ENCODE measurements at places on chromosomes 5 and 9.

DNA sequence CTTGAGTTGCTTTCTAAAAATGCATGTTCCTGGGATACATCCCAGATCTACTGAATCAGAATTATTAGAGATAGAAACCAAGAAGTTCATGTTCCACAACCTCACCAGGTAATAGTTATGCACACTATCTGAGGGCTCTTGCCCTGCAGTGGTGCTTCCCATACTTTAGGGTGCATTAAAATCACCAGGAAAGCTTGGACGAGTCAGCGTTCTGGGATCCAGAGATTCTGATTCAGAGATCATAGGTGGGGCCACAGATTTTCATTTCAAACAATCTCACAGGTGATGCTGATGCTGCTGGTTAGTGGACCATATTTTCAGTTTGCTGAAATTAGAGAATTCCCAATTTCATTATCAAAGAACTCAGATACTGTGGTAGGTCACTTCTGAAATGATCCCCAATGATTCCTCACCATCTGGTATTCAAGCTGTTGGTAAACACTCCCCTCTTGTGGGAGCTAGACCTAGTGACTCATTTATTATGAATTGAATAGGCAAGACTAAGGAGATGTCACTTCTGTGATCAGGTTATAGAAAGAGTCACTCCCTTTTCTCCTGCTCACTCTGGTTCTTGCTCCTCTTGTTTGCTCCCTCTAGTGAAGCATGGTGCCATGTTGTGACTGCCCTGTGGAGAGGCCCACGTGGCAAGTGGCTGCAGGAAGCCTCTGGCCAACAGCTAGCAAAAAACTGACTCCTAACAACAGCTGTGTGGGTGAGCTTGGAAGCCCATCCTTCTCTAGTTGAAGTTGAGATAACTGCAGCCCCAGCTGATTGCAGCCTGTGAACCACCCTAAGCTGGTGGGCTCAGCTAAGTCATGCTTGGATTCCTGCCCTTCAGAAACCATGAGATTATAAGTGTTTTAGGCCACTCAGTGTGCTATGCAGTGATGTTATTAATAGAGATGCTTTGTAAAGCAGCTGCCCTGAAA is 59.8 kb downstream of the SH3TC2 start:
- DNase-seq: no peak

DNA sequence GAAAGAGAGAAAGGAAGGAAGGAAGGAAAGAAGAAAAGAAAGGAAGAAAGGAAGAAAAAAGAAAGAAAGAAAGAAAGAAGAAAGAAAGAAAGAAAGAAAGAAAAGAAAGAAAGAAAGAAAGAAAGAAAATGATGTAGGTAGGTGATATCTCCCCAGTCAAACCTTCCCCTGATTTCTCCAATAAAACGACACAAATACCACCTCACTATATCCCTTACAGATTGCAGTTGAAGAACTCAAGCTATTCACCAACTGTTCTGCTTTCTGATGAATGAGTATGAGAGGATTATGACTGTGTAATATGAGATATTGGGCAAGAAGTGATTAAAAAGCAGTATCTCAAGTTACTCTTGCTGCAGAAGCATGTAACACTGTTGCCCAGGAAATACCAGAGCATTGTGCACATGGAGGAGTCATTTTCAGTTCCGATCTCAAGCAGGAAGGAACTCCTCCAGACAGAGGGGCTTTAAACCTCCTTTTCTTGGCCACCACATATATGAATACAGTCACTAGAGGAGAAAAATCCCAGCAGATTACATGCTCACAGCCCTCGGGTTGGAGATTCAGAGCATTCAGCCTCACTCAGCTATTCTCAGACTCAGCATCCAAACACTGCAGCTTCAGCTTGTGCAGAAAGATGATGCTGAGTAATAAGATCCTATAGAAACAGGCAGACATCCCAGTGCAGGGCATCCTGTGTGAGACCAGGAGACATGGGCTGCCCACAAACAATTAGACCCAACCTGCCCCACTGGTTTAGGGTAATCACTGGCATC is 61.4 kb downstream of the UGCG start:
- DNase-seq: no peak

DNA sequence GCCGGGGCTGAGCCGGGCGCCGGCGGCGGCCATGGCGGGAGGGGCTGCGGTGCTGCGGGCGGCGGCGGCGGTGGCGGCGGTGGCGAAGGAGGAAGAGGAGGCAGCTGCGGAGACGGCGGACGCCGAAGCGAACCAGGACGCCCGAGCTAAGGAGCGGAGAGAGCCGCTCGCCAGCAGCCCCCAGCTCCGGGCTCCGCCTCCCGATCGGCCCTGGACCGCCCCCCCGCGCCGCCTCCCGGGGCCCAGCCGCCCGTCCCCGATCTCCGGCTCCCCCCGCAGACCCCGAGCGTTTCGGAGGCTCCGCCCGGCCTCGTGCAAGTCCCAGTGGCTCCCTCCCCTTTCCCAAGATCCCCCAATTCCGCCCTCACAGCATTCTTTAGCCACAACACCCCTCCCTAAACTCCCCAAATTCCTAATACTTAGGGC is at the start of gene ASTN2:
Gene ASTN2 (minus strand): TSS at position 152 of the 426 bp plus-strand sequence. CDS start 119 bp downstream, at position 33.
- DNase-seq: no peak

DNA sequence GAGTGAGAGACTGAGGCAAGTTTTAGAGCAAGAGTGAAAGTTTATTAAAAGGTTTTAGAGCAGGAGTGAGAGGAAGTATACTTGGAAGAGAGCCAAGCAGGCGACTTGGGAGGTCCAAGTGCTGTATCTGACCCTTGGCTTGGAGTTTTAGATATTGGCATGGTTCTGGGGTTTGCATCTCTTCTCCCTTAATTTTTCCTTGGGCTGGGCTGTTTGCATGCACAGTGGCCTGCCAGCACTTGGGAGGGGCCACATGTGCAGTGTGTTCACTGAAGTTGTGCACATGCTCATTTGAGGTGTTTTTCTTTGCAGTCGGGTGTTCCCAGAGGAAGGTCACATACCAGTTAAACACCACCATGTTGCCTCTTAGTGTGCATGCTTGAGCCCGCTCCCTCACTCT is 464.1 kb downstream of the DMRT2 start:
- no peak for DNase-seq

GRCh38 chr5:157269761-157270272 is 3.9 kb downstream of the CYFIP2 start:
- no peak for DNase-seq

DNA sequence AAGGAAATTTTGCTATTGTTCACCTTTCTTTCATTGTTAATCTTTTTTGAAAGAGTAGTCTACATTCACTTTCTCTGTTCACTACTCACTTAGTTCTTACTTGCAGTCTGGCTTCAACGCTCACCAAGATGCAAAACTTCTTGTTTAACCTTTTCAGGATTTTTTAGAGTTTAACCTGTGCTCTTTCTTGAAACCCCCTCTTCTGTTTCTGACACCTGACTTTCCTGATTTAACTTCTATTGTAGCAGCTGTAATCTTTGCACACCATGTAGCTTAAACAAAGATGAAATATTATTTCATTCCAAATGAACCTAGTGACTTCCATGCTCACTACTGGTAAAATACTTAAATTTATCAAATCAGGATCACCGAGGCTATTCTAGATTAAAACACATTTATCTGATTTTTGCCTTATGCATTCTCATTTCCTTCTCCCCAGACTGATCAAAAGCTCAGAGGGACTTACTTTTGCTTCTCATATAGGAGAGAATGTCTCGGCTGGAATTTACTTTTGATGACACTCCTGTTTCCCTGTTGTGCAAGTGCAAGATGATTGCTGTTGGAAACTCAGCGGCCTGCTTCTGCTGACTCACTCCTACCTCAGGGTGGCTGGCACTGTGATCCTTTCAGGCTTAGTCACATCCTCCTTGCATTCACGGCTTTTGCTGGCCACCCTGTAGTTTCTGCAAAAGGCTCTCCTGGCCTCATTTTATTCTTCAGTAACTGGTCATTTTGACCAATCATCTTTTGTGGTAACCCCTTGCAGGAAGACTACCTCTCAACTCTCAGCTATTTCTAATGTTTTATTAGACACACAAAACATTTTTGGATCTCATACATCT is 109.3 kb upstream of the IFNE start:
- DNase-seq: no peak

DNA sequence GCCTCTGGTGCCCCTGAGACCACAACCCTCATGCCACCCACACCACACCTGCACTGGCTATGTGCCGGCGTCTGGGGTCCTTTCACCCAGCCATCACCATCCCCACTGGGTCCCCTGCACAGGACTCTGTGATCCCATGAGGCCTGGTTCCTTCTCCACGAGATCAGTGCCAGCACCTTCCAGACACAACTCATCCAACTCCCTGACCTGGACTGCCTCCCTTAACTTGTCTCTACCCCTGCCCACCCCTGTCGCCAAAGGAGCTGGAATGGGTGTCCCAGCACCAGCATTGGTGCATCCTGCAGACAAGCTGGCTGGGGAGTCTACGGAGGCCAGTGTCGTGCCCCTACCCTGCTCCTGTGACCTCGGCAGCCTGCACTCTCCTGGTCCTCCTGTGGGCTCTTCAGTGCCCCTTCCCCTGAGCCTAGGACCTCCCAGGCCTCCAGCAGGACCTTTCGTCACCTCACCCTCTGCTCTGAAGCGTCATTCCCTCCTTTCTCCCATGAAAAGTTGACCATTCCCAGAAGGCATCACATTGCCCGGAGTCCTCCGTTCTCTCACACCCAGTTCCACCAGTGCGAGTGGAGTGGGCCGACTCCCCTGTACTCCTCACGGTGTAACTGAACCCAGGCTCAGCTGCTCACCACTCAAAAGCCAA is 87.7 kb downstream of the NSUN2 start:
- DNase-seq: no peak

DNA sequence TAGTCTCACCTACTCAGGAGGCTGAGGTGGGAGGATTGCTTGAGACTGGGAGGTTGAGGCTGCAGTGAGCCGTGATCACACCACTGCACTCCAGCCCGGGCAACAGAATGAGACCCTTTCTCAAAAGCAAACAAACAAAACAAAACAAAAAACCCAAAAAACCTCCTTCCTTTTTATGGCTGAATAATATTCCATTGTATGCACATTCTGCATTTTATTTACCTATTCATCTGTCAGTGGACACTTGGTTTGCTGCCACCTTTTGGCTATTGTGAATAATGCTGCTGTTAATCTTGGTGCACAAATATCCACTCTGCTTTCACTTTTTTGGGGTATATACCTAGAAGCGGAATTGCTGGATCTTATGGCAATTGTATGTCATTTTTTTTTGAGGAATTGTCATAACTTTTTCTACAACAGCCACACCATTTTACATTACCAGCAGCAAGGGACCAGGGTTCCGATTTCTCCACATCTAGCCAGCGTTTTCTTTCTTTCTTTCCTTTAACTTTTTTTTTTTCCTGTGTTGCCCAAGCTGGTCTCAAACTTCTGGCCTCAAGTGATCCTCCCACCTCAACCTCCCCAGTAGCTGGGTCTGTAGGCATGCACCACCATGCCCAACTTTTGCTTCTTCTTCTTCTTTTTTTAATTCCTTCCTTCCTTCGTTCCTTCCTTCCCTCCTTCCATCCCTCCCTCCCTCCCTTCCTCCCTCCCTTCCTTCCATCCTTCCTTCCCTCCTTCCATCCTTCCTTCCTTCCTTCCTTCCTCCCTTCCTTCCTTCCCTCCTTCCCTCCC is 30.6 kb downstream of the NKX2-5 start:
- peak; percentile 61 for DNase-seq

- no peak for DNase-seq
Observed at GRCh38 chr5:15573590-15573989, 73.6 kb downstream of the FBXL7 start.

DNA sequence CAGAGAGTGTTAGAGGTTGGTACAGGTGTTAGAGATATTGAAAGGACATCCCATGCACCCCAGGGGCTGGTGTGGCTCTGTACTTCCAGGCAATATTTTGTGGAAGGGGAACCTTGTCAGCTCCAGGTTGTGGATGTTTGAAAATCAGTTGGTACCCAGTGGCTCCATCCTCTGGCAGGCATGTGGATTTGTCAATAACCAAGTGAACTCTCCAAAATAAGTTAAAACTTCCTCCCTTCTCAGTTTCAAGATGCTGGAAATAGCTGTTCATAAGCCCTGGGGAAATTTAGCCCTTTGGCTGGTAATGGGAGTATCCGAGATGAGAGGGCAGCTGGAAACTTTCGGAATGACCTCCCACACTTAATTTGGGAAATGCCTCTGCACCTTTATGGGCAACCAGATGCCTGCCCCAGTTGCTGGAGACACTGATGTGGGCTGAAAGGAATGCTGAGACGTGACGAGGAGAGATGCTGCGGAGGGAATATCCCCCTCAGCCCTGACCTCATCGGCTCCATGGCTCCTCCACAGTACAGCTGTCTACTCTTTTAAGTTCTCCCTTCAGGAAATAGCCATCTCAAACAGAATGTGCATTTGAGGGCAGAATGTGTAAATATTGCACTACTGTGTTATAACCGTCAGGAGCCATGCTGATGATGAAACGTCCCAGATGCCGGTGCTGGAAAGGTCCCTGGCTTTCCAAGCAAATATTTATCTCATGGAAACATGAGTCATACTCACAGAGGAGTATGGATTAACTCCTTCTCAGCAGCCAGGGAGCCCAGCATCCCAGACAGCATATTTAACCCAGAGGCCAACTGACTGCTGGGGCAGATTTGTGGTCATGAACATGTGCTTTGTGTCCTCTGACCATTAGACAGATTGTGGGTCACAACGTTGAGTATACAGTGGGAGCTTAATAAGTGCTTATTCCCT is 29.5 kb downstream of the TGFBI start:
- DNase-seq: no peak

DNA sequence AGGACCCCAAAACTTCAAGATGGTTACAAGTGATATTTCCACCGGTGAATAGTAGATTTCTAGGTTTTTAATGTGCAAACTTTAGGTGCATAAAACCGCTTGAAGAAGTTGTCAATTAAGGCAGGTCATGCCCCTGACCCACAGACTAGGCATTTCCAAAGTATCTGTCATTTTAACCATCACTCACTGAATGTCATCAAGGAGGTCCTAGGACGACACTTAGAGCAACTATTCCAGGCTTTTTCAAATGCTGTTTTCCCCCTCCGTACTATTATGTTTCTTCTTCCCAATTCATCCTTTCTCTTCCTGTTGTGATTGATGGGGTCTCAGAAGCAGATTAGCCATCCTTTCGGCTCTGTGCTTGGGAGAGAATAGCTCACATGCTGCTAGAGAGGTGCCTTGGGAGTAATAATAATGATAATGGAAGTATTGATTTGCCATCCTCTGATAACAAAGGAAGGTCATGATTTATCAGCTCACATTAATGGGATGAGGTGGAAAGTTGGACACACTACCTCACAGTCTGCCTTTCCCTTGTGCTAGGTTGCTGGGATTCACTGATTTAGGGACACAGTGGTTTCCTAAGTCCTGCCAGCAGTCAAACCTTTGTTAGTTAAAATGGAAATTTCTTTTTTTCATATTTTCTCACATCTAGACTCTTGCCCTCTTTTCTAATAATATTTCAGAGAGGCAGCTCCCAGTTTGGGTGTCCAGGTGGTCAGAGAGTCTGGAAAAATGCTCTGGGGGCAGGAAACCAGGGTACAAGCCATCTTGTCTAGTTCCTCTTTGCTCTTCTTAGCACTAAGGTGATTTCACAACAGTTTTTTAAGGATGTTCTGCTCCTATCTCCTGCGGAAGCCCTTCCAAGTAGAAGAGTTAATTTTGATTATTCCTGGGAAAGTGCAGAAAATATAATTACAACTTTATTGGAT is 67.0 kb downstream of the PTTG1 start:
- DNase-seq: no peak

GRCh38 chr5:155983954-155984353 is 343.0 kb upstream of the SGCD start:
- DNase-seq: no peak

- no peak for DNase-seq
Observed at GRCh38 chr5:10880934-10881333, 119.9 kb upstream of the DAP start.

GRCh38 chr5:165622864-165623536 is 2117.6 kb downstream of the MAT2B start:
- no peak for DNase-seq

GRCh38 chr9:134088063-134088725 is 20.4 kb upstream of the BRD3 start:
- no peak for DNase-seq

GRCh38 chr9:129487658-129488483 is 133.0 kb downstream of the C9orf50 start:
- peak; percentile 35 for DNase-seq
